ENCODE measurements at places on chromosomes 5 and 9. TPM values are rescaled to one million over a fixed set of nuclear protein-coding genes. Genes with fewer than 3 reads are reported as not detected.

The IFNB1 gene
- total RNA-seq: under 0.01 TPM

The OR1Q1 gene
- not detected for total RNA-seq

The INSL6 gene
- total RNA-seq: not detected

The DCAF12 gene
- 29.8 TPM for total RNA-seq

The ANKRD18A gene
- total RNA-seq: 1.9 TPM

The PCDHGB4 gene
- 3.1 TPM for total RNA-seq
